ENCODE measurements at places on chromosomes 2 and 18.

DNA sequence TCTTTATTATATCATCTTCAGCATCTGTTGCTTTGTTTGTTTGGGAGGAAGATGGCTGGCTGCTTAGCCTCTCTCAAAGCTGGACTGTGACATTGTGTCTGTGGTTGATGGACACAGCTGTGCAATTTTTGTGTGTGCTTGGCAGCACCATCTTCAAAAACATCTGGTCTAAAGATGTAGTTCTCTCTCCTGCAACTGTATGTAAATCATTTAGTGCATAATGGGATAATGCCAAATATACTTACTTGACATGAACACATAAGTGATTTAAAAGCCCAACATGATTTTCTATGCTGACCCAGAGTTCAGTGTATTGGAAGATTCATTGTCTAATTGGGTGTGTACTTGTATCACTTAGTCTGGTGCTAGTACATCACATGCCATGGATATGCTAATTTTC lies 112.2 kb downstream of the MAP4K4 start:
- DNase-seq, result no peak

DNA sequence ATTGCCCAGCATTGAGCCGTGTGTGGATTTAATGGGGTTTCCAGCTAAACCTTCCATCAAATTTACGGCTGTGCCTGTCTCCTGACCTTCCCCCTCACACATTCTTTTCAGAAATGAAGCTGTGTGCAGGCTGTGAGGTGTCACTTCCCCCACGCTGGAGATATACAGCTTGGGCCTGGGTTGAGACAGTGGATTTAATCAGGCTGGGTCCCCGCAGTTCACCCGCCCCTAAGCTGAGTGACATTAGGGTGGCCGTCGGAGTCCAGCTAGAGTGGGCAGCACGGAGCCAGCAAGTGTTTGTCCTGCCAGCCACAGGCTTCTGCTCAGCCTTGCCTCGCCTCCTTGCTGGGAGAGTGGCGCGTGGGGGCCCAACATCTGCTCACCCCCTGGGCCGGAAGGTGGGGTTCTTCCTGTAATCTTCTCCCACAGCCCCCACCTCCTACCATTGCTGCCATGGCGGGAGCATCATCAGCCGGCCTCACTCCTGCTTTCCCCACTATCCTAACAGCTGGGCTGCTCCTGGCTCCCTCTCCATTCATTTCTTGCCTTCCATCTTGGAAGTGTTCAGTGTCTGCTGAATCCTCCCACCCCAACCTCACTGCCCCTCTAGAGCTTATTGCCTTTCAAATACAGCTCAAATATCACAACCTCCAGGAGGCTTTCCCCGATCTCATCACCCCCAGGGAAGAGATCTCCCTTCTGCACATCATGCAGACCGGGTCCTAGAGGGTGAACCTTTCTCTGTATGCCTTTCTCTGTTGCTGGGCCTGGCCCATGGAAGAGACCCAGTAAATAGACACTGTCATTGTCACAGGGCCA lies 149.0 kb downstream of the GLI2 start:
- no peak for DNase-seq

- no peak for DNase-seq
Measured at GRCh38 chr2:229363185-229363814, 92.2 kb upstream of the PID1 start.

DNA sequence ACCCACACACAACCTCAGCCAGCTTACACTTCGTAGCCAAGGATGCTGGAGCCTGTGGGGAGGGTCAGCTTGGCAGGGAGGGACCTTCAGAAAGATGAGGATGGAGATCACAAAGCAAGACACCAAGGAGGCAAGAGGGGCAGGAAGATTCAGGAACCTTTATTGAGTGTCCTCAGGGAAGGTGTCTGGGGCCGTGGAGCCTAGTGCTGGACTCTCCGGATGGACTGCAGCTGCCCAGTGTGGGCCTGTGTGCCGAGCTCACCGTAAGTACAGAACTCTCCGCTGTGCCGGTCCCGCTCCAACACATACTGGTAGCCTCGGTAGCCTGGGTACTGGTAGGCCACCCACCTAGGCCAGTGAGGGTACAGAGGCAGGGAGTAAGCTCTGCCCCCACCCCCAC lies 3.2 kb downstream of the CRYBA2 start:
- DNase-seq, result no peak

DNA sequence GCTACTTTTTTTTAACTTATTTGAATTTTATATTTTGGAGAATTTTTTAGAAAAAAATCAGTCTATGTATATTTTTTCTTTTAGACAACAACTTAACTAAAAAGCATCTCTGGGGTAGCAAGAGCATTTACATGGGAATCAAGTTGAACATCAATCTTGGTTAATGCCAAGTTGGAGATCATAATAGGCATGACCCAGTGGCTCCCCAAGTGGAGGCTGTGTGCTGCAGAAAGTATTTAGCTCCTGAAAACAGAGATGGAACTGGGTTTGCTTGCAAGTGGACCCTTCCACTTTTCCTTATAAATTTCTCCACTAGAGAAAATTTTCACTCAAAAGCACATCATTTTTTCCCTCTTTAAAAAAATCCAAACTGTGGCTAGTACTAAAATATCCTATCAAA lies 23.9 kb upstream of the CAVIN2 start:
- no peak for DNase-seq

- no peak for DNase-seq
Measured at GRCh38 chr2:159795841-159796690, 1.9 kb downstream of the CD302 start.

DNA sequence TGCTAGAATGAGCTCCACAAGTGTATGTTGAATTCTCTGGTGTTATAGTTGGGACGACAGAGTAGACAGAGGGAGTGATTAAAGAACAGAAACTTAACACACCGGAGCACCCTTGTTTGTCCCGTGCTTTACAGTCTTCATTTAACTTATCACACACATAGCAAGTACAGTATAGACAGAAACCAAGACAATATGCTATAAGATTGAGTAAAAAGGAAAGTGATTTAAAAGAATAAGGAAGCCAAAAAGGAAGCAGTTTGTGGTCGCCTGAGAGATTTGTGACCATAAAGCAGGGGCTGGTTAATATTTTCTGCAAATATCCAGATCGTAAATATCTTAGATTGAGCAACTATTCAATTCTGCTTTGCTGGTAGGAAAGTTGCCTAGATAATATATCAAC lies 1128.4 kb downstream of the TSN start:
- DNase-seq, result no peak

- DNase-seq, result no peak
Measured at GRCh38 chr18:48002933-48003365, 72.5 kb upstream of the SMAD2 start.

DNA sequence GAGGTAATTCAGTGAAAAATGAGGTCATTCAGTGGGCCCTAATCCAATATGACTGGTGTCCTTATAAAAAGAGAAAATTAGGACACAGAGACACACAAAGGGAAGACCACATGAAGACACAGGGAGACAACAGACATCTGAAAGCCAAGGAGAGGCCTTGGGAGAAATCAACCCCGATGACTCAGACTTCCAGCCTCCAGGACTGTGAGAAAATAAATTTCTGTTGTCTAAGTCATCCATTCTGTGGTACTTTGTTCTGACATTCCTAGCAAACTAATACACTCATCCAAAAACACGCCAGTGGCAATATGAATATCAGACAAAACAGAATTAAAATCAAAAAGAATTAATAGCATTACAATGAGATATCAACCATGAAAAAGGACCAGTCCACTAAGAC lies 303.7 kb downstream of the SS18 start:
- no peak for DNase-seq

GRCh38 chr2:230765611-230766300 lies 53.1 kb downstream of the CAB39 start:
- no peak for DNase-seq

DNA sequence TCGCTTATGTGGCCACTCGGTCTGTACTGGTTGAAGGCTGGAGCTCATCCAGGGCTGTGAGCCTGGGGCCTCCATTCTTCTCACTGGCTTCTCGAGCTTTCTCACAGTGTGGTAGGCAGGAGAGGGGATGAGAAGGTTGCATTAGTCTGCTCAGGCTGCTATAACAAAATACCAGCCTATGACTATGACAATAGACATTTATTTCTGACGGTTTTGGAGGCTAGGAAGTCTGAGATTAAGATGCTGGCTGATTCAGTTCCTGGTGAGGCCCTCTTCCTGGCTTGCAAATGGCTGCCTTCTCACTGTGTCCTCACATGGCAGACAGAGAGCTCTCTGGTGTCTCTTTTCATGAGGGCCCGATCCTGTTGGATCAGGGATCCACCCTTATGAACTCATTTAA lies 6.2 kb upstream of the STK25 start:
- no peak for DNase-seq

- DNase-seq, result no peak
Measured at GRCh38 chr2:138293549-138293948, 208.0 kb upstream of the SPOPL start.

- no peak for DNase-seq
Measured at GRCh38 chr2:236765478-236765877, 195.9 kb downstream of the ACKR3 start.

DNA sequence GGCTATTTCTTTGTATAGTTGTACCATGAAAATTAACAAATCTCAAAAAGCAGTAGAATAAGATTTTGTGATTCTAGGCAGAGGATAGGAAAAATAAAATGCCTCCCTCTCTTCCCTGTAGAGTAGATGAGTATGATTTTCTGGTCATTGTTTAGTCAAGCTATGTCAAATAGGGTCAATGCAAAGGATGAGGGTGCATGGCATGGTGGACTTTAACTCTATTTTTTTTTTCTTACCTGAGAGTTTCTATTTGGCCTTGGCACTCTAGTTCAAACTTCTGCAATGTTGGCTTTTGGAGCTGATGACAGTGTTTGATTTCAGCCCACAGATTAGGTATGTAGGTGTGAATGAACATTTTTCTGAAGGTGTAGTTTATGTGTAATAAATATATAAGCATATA lies 224.5 kb downstream of the TRIB2 start:
- no peak for DNase-seq

- DNase-seq, result no peak
Measured at GRCh38 chr18:12470382-12471075, 62.8 kb downstream of the PRELID3A start.

- no peak for DNase-seq
Measured at GRCh38 chr18:6145645-6146306, 250.5 kb upstream of the TMEM200C start.

GRCh38 chr18:31685097-31686082 lies 1.0 kb upstream of the B4GALT6 start:
- DNase-seq, result no peak

- no peak for DNase-seq
Measured at GRCh38 chr2:159096901-159097300, 128.5 kb downstream of the TANC1 start.

GRCh38 chr2:10688921-10689807 lies 611 bp downstream of the NOL10 start:
- DNase-seq, result no peak

DNA sequence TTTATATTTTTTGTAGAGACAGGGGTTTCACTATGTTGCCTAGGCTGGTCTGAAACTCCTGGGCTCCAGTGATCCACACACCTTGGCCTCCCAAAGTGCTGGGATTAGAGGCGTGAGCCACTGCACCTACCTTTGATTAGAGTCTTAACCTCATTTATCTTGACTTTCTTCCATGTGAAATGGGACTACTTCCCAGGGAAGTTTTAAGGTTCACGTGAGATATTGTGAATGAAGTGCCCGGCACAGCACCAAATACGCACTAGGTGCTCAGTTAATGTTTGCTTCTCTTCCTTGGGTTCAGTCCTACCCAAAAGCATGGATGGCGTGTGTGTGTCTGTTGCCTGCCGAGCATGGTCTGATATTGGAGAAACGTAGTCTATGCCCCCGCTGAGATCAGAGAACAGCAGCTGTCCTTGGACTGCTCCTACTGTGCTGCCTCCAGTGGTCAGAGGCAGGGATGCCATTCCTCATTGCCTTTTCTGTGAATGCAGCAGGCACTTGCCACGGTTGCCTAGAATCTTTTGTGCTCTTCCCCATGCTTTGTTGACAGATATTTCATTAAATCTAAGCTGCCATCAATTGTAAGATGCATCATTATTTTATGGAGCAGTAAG lies 12.3 kb upstream of the TFCP2L1 start:
- no peak for DNase-seq

DNA sequence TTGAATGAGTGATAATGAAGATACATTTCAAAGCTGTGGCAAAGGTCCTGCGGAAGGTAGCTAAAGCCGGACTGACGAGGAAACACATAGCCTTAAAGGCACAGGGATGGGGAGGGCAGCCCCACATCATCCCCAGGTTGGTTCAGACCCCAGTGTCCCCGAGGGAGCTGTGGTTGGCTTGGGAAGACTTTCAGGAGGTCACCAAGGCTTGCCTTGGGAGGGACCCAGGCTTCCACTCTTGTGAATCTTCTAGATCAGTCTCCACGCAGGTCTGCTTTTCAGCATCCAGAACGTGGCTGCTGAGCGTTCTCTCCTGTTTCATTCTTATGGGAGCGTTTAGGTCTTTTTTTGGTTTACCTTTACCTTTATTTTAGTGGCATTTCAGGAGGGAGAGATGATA lies 16.8 kb downstream of the KIF1A start:
- no peak for DNase-seq

- DNase-seq, result no peak
Measured at GRCh38 chr2:85754313-85755095, 713 bp downstream of the ATOH8 start.

- no peak for DNase-seq
Measured at GRCh38 chr2:123157016-123157415, 868.1 kb upstream of the CNTNAP5 start.

- DNase-seq, result no peak
Measured at GRCh38 chr18:3869848-3870247, 419.9 kb downstream of the TGIF1 start.

DNA sequence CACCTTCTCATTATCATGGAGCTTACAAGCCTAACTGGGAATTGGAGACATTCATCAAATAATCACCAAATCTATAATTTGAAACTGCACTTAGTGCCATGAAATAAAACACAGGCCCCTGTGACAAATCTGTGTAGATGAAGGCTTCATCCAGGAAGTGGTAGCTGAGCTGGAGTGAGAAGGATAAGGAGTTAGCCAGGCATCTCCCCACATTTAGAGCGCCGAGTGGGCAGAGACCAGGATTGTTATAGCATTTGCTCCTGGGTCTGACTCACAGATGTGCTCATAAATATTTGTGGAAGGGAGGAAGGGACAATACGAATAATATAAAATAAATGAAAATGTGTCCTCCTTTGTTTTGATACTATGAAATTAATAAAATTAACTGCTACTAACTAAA lies 2.5 kb upstream of the MAT2A start:
- DNase-seq, result no peak

- DNase-seq, result no peak
Measured at GRCh38 chr2:105307550-105307949, 22.0 kb downstream of the TGFBRAP1 start.

- no peak for DNase-seq
Measured at GRCh38 chr2:205590759-205591158, 91.5 kb upstream of the NRP2 start.

DNA sequence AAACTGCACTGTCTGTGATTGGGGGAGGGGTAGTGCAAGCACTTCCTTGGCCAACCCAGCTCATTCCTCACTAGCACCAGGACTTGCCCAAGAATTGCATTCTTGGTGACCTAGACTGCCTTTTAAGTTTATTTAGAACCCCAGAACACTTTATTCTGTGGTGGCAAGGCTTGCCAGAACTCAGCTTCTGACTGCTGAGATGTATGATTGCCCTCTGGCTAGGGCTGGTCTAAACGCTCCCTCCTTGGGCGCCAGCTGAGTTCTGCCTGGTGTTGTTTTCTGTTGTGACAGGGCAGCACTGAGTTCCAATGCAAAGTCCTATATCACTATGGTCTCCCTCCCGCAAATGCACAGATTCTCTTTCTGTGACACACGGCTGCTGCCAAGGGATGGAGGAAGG lies 247.7 kb downstream of the ZNF385B start:
- DNase-seq, result no peak

- no peak for DNase-seq
Measured at GRCh38 chr2:172294983-172295382, 132.4 kb upstream of the ITGA6 start.

GRCh38 chr2:23449413-23449812 lies 64.4 kb downstream of the KLHL29 start:
- DNase-seq, result no peak
